ENCODE measurements at places on chromosomes 7 and 10. TPM values are rescaled to one million over a fixed set of nuclear protein-coding genes. Genes with fewer than 3 reads are reported as not detected.
A peak's percentile ranks its signal among the peaks of the same experiment; 100 is the strongest.

- H3K4me1 ChIP-seq: peaks cover 6% of the 10 kb centered on the region
- peaks cover 3% of the 10 kb centered on the region for H3K27me3 ChIP-seq
- DNase-seq: no peak
- H3K36me3 ChIP-seq: no peaks in the 10 kb centered on the region
- H3K27ac ChIP-seq: no peak overlapping the region
- no peak overlapping the region for H3K4me3 ChIP-seq
These were observed 30.1 kb downstream of the BTBD16 start for GRCh38 chr10:122301055-122301810.

- H3K27ac ChIP-seq: no peak overlapping the region
- no peak overlapping the region for H3K4me3 ChIP-seq
- H3K36me3 ChIP-seq: no peaks in the 10 kb centered on the region
- DNase-seq: no peak
- H3K27me3 ChIP-seq: no peaks in the 10 kb centered on the region
These were observed 13.4 kb downstream of the TRPV6 start for GRCh38 chr7:142872106-142872675.

- no peaks in the 10 kb centered on the region for H3K27me3 ChIP-seq
- H3K4me1 ChIP-seq: no peaks in the 10 kb centered on the region
- no peaks in the 10 kb centered on the region for H3K36me3 ChIP-seq
These were observed 20.7 kb upstream of the CFTR start for GRCh38 chr7:117458977-117459583.

The SLC18A2 gene
- total RNA-seq: 0.39 TPM

- H3K36me3 ChIP-seq: no peaks in the 10 kb centered on the region
- H3K4me3 ChIP-seq: no peak overlapping the region
- peak overlapping the region; percentile 11 for H3K27ac ChIP-seq
- H3K4me1 ChIP-seq: peaks cover 9% of the 10 kb centered on the region
- DNase-seq: no peak
- H3K27me3 ChIP-seq: no peaks in the 10 kb centered on the region
These were observed 5.7 kb downstream of the HIP1 start for GRCh38 chr7:75732764-75733630.

- H3K4me1 ChIP-seq: no peaks in the 10 kb centered on the region
- H3K4me3 ChIP-seq: no peak overlapping the region
- H3K36me3 ChIP-seq: no peaks in the 10 kb centered on the region
- no peak for DNase-seq
- H3K27ac ChIP-seq: no peak overlapping the region
- no peaks in the 10 kb centered on the region for H3K27me3 ChIP-seq
These were observed 40.1 kb downstream of the HHEX start for GRCh38 chr10:92729886-92730285.

The SPDYE6 gene
- total RNA-seq: not detected

- H3K27ac ChIP-seq: no peak overlapping the region
- H3K27me3 ChIP-seq: no peaks in the 10 kb centered on the region
- no peak overlapping the region for H3K4me3 ChIP-seq
- no peak for DNase-seq
- peaks cover 10% of the 10 kb centered on the region for H3K36me3 ChIP-seq
These were observed 149.4 kb downstream of the USP6NL start for GRCh38 chr10:11462071-11462470.

All from gastrocnemius medialis (tissue), 4 donors.